ENCODE measurements at places on chromosomes 2 and 18.

- no peak for DNase-seq
These were observed 1004.1 kb upstream of the NRXN1 start for GRCh38 chr2:52036024-52036423.

GRCh38 chr18:68316636-68317035, 398.3 kb downstream of the TMX3 start:
- DNase-seq = peak; percentile 5

DNA sequence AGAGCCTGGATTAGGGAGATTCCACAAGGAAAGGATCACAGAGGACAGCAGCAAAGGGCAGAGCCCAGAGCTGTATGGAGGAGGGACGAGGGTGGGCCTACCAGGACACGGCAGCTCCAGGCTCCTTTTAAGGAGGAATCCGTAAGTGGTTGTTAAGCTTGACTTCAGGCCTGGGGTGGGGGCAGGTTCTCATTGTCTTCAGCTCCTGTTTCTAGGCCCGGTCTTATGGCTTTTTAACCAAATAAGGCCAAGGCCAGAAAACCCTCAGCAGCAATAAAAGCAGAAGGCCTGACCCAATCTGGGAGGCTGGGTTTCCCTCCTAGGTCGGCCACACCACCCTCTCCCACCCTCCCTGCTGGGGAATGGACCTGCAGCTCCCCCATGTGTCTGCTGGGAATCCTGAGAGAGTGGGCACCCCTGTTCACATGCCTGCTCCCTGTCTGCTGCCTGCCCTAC, 111.2 kb downstream of the PLB1 start:
- DNase-seq = no peak

DNA sequence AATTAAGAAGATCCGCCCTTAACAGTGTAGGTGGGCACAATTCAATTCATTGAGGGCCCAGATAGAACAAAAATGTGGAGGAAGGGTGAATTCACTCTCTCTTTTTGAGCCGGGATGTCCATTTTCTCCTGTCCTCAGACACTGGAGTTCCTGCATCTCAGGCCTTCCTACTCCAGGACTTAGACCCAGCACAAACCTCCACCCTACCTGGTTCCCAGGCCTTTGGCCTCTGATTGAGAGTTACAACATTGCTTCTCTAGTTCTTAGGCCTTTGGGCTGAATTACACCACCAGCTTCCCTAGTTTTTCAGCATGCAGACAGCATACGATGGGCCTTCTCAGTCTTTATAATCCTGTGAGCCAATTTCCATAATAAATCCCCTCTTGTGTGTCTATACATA, 87.8 kb upstream of the TMEM17 start:
- DNase-seq = no peak

DNA sequence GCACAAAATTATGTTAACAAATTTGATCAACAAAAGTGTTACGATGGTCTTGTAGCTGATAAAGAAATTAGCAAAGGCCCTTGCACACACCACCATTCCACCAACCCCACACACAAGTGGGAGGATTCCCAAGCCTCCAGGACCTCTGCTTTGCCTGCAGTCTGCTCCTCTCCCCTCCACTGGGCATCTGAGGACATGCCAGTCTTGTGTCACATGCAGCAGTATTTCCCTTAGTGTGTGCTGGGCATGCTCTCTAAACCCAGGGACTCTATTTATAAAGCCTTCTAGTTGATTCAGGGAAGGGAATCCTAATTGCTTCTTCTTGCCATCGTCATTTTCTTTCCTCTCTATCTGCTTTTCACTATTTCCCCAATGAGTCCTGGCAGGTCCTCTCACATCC, 53.3 kb downstream of the KCTD18 start:
- DNase-seq = no peak

All from AG08396 (cell line).